Frontal cortex (tissue), 4 donors: ENCODE measurements at places on chromosomes 12 and 14. TPM values are rescaled to one million over a fixed set of nuclear protein-coding genes. Genes with fewer than 3 reads are reported as not detected.

Gene PZP
- under 0.01 TPM for total RNA-seq

Gene IFNG-AS1
- total RNA-seq: not detected

Gene P2RX7
- 1.2 TPM for total RNA-seq

Gene SETD1B
- 2.4 TPM for total RNA-seq

Gene PNN
- 39.1 TPM for total RNA-seq

Gene CCDC197
- not detected for total RNA-seq

DNA sequence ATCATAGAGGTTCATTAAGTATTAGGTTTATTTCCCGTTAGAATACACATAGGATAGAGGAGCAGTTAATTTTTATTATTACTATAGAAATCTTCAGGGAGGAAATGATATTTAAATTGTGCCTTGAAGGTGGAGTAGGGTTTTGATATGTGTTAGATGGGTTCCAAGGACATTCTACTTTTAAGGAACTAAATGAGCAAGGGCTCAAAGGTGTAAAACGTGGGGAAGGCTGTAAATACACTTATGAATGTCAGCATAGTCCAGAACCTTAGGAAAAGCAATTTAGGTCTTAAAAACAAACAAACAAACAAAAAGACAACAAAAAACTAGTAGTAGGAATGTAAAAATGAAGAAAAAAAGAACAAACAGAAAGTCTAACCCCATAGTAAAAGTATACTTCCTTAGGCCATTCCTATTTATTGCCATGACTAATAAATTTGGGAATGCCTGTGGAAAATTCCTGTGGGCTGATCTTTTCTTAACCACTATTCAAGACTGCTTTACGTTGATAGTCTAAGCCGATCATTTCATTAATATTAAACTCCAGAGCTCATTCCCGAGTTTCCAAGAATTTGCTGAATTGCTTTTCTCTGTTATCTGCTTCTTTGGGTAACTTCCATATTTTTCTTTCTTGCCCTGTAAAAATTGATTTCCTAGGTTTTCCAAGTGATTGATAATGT, 180.3 kb downstream of the RAD51B start:
- DNase-seq: no peak
